ENCODE measurements at places on chromosomes 5 and 9. TPM values are rescaled to one million over a fixed set of nuclear protein-coding genes. Genes with fewer than 3 reads are reported as not detected.

Gene EIF4E1B
- not detected for total RNA-seq

Gene SHOC1
- total RNA-seq = 0.15 TPM

Gene PCDHB5
- 4.2 TPM for total RNA-seq

Gene FAM163B
- not detected for total RNA-seq

Gene OMD
- total RNA-seq = 43.3 TPM

Gene STOM
- 384 TPM for total RNA-seq

Gene MORN5
- total RNA-seq = not detected

Gene TEX48
- total RNA-seq = not detected

Gene GNA14
- 13.6 TPM for total RNA-seq

Gene TMEM38B
- total RNA-seq = 9.8 TPM

Gene CCNJL
- 3.5 TPM for total RNA-seq

Gene EQTN
- total RNA-seq = 0.58 TPM

Gene OCLN
- total RNA-seq = 2.6 TPM

Gene PALM2AKAP2
- 58.1 TPM for total RNA-seq

Gene CAMSAP1
- 26.4 TPM for total RNA-seq

Gene FOXI1
- total RNA-seq = not detected

Gene SMIM15
- 33.3 TPM for total RNA-seq

Gene RAB3C
- 21.7 TPM for total RNA-seq

Gene ORM2
- not detected for total RNA-seq

Gene PCDHB13
- 4.2 TPM for total RNA-seq

Gene PKD2L2
- total RNA-seq = not detected

Gene CEMIP2
- total RNA-seq = 101 TPM

Gene EGR1
- 158 TPM for total RNA-seq

Gene STPG3
- not detected for total RNA-seq

Gene FAM13B
- total RNA-seq = 69.0 TPM

Gene RASGEF1C
- total RNA-seq = 1.2 TPM

Gene PPP3R2
- total RNA-seq = not detected

Gene CAMK2A
- 0.15 TPM for total RNA-seq

Gene OGN
- 318 TPM for total RNA-seq

Gene C5orf24
- total RNA-seq = 59.0 TPM

Gene LRRC19
- total RNA-seq = not detected

Gene KIF20A
- 1.9 TPM for total RNA-seq

Gene GLRX
- 38.5 TPM for total RNA-seq

Gene MCC
- 20.0 TPM for total RNA-seq

Gene OTULINL
- total RNA-seq = 17.6 TPM
